ENCODE measurements at places on chromosomes 6 and 20.

- no peak for DNase-seq
These were observed 90.4 kb downstream of the CARMIL1 start for GRCh38 chr6:25369433-25370177.

DNA sequence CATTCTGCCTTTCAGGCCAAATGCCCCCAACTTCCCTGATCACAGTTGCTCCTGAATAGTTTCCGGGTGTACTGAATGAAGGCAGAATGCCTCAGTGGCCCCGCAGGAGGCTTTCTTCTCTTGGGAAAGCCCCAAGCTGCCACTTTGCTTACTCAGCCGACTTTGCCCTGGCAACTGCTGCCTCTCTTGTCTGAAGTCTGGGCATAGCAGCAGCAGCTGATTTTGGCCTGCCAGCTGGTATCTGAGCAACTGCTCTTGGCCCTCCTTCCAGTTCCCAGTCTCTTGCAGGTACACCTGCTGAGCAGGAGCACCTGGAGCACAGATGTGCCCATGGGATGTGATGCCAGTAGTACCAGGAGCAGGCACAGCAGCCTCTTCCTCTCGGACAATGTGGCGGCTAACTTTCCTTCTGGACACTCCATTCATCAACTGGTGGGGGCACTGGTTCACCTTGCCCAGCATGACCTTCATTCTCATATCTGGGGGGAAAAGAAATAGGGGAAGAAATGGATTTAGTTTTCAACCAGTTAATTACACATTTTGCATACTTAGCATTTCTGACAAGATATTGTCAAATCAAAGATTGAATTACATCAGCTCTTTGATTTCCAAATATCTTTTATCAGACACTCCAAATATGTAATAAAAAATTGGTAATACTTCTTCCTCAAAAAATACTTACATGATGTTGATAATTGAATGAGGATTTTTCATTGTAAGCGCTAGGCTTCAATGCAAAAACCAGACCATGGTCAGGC is 468.2 kb downstream of the PKHD1 start:
- no peak for DNase-seq

DNA sequence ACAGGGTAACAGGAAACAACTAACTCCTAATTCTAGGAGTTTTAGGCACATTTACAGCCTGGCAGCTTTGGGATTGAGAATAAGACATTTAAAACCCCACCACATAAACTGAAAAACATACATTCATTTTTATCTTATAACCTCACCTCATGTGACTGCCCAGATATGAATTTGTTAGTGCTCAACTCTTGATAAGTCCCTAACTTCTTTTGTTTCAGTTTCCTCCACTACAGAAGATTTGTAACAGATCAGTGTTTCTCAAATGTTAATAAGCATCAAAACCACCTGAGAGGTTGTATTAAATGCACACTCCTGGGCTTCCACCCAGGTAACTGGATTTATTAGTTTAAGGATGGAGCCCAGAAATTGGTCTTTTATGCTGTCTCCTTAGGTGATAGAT is 190.1 kb upstream of the ARID1B start:
- no peak for DNase-seq

DNA sequence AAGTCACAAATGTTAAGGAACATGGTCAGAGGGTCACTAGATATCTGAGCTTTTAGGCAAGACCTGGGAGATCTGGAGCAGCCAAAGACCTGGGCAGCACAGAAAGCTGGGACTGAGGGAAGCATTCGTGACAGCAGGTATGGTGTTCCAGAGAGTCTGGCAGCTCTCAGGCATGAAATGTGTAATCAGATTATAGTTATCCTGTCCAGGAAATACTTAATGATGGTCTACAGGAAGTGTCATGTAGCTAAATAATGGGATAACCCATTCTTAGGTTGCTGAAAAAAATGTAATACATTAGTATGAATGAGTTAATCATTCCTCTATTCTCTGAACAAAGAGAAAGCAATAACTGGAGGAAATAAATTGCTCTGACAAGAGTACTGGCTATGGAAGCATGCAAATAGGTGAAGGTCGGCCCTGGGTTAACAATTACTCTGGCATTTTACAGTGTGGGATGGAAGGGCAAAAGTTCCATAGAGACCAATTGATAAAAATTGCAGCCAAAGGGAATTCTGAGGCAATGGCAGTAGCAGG is 740.5 kb downstream of the CBLN4 start:
- DNase-seq, result no peak

- DNase-seq, result no peak
These were observed 3.0 kb downstream of the HLA-A start for GRCh38 chr6:29945281-29945820.

- no peak for DNase-seq
These were observed 98.4 kb upstream of the DUSP22 start for GRCh38 chr6:193773-194310.

DNA sequence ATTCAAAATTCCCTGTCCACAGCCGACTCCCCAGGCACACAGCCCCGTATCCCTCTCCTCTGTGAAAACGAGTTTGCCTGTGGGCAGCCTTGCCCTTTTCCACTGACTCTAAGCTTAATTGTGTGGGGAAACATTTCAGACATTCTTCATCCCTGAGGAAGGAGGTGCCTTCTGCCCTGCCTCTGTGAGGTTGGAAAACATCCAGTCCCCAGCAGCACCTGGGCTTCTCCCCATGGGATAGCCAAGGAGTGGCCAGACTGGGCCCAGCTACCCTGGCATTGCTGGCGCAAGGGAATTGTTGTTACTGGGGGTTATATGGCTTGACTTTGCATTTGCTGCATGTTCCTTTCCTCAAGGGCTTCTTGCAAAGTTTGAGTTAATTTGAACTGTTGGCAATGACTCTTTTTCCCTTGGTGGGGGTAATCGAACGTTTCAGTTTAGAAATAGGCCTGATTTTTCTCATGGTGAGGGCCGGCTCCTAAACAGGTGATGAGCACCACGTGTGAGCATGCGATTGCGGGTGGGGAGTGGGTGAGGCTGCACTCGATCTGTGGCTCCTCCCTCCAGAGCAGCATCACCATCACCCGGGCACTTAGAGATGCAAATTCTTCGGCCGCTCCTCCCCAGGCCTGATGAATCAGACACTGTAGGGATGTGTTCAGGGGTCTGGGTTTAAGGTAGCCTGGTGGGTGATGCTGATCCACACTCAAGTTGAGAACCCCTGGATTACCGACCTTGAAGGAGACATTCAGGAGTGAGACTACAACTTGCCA is 29.9 kb downstream of the GABRR2 start:
- no peak for DNase-seq

DNA sequence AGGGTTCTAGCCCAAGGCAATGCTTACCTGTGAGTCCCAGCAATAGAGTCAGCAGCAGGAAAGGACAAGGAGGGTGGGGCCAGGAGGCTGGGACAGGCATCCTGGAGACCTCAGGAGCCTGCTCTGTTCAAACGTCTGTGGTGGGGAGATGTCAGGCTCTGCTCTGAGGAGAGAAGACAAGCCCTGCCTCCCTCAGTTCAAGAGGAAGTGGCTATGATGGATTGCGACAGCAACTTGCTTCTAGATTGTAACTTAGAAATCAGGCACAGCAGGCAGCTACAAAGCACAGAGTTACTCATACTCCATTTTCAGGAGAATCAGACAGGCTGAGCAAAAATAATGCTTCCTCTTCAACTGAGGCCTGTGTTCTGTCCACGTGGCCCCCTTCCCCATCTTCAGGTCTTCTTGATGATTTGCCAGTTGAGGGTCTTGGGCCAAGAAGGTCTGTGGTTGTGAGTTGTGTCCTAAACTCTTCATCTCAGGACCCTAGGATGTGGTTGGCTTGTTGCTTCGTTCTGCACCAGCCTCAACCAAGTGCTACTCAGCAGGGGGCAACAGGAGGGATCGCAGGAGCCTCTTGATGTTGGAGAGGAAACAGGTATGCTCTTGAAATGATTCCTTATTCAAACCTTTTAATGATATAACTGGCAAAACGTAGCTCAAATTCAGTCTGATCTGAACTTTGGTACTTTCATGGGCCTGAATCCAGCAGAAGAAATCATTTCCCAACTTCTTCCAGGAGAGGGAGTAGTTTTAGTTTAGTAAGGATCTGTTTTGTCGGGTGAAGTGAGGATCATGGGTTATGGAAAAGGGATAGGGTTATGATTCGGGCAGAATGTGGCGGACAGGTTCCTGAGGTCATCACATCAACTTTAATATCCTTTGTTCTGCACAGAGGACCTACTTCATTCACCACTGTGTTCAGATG is 31.0 kb downstream of the SIRPB1 start:
- no peak for DNase-seq

DNA sequence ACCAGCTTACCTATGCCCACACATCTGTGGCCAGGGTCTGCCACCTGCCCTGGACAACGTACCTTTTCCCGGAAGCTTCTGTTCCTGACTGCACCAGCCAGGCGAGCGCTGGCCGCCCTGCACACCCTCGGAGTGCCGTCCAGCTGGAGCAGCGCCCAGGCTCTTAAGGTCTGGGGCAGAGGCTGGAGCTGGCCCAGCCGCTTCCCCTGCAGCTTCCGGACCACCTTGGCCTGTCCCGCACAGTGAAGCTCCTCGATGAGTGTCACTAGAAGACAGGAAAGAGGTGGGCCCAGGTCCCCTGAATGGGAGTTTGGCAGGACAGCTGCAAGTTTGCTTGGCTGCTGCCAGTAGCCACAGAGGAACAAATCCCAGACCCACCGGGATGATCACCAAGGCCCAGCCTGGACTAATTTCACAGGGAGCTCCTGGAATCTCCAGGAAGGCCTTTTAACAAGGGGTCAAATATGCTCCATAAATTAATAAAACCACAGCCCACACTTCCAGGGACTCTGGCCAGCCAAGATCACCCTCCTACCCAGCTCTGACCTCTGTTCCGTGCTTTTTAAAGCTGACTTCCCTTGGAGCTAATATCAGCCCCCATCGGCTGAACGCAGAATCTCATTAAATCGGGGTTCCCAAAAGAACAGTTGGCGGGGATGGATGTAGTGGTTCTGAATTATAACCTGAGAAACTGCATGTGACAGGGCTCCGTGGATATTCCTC is 82.3 kb downstream of the PTPN1 start:
- no peak for DNase-seq

DNA sequence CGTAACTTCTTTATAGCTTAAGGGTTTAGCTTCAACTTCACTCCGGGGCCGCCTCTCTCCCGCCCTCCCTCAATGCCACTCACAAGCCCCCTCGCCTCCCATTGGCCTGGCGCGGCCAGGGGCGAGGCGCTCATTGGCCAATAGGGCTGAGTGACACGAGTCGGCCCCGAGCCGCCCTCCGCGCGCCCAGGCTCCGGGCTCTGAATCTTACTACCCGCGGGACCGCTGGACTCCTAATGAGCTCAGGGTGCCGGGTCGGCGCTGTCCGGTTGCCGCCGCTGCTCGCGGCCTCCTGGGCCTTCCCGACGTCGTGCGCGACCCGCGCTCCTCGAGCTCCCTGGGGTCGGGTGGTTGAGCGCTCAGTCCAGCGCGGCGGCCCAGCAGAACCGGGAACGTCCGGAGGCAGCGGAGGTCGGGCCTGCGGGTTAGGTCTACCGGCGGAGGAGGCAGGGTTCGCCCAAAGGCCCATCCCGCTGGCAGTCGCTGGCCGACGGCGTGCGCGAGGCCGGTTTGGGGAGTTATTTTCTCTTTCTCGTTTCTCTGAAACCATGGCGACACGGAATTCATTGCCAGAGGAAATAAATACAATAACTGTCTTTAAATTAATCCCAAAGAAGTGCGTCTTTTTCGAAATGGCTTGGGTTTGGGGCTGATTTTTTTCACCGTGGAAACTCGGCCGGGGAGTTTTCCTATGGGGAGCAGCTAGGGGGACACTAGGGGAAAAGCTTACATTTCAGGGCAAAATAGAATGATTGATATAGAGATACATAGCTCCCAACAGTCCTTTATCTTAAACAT is at the start of gene SIM1:
TSS of gene SIM1 (minus strand) at position 19 of the 798 bp plus-strand sequence. CDS start 1,453 bp downstream, outside the sequence.
- DNase-seq, result no peak

DNA sequence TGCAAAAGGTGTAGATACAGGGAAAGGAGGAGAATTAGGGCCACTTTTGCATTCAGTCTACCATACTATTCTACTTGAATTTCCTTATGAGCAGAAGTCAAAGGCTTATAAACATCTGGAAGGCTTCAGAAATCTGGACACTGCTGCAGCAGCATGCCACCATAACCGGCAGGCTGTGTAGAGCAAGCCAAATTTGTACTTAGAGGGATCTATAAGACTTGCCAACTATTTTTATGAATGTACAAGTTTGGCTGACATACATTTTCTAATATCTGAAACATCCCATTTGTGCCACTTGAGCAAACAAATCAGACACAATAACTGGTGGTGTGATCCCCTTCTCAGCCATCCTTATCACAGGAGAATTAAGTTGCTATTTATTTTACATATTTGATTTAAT is 14.0 kb upstream of the PLCB1 start:
- no peak for DNase-seq

GRCh38 chr6:11410539-11411307 is 126.8 kb upstream of the TMEM170B start:
- DNase-seq, result no peak

DNA sequence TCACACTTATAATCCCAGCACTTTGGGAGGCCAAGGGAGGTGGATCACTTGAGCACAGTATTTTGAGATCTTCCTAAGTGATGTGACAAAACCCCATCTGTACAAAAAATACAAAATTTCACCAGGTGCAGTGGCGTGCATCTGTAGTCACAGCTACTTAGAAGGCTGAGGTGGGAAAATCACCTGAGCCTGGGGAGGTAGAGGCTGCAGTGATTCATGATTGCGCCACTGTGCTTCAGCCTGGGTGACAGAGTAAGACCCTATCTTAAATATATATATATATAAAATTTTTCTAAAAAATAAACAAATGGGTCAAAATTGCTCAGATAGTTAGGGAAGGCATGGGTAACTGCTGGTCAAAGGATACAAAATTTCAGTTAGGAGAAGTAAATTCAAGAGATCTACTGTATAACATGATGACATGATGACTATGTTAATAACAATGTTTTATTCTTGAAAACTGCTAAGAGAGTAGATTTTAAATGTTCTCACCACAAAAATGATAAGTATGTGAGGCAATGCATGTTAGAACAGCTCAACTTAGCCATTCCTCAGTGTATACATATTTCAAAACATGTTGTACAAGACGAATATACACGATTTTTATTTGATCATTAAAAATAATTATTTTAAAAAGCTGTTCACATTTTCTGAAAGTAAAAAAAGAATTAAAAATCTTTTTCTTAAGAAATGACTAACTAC is 24.4 kb downstream of the TBC1D32 start:
- no peak for DNase-seq

- DNase-seq, result no peak
These were observed 859 bp downstream of the PPP1R10 start for GRCh38 chr6:30615958-30616810.

- DNase-seq, result no peak
These were observed 72.5 kb downstream of the PTPN1 start for GRCh38 chr20:50582591-50583234.

DNA sequence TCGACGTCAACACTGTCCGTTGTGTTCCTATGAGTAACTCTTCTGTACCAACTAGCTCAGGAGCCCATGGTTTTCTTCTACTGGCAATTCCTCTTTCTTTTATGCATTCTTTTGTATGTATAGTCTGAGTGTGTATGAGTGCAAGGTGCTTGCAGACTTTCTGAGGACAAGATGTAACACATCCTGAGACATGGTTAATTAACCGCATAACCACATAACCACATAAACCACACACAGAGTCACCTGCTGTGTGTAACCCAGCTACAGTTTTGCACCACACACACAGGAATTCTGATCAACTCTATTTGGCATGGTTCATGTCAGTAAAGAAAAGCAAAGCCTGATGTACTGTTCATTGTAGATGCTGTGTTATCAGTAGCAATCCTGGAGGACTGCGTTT is 98.6 kb downstream of the DACT2 start:
- DNase-seq, result no peak
